ENCODE measurements at places on chromosomes 4 and X.

- no peak for DNase-seq
Observed at GRCh38 chrX:78029663-78030062, 60.2 kb upstream of the PGAM4 start.

DNA sequence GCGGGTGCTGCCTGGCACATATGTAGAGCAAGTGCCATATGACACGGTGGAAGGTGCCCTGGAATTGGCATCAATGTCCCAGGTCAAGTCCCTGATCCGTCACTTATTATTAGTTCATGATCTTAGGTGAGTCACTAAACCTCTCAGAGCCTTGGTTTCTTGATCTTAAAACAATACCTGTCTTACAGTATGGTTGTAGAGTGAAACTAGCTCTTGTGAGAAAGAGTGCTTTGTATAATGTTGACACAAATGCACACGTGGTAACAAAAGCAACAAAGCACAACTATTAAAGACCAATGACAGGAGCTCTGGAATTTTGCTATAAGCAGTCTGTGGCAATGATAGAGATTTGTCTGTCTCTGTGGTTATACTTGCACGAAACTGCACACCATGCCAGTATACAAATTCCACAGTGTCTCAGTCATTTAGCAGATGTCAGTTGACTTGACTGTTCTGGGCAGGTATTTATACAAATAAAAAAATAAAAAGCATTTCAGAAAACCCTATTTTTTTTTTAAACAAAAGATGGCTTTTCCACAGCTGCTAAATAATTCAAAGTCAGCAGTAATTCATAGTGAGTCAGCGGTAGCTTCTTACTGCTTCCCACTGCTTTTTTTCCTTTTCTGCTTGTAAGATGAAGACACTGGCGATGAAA is 19.7 kb upstream of the ACSL1 start:
- no peak for DNase-seq

- no peak for DNase-seq
Observed at GRCh38 chr4:1342003-1342402, 5.0 kb upstream of the UVSSA start.

GRCh38 chrX:119266364-119266995 is 30.4 kb downstream of the PGRMC1 start:
- no peak for DNase-seq

DNA sequence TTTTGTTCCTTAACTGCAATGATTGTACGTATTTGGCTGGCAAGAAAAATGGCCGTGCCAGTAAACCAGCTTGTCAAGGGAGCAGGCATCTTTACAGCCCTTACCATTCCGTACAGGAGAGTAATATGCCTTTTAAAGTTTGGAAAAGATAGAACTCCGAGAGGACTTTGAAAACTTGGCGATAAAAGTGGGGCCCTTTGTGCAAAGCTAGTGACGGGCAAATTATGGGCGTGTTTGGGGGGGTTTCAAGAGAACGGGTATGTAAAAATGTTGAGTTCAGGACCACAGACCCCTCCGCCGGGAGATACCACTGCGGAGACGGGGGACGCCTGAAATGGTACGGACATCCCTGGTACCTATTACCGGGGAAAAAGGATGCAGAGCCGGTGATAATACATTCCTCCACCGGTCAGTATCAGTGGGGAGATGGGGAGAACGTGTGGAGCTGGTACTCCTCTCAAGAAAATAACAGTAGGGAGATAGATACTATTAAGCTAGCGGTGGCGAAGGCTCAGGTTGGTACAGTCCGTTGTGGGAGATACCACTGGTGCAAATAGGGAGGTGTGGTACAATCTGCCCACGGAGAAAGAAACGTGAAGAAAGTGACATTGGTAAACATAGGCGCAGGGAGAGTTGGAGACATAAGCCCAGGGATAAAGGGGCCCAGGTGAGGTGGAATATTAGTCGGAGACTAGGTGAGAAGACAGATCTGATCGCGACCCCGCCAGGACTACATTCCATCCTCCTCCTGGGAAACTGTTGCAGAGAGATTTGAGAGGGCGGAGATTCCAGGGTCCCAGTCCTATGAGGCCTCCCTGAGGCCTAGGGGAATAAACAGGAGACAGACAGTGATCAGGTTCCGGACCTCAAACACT is 14.5 kb downstream of the SPACA5 start:
- peak; percentile 36 for DNase-seq

GRCh38 chrX:42530027-42530426 is 247.9 kb downstream of the PPP1R2C start:
- DNase-seq = no peak

DNA sequence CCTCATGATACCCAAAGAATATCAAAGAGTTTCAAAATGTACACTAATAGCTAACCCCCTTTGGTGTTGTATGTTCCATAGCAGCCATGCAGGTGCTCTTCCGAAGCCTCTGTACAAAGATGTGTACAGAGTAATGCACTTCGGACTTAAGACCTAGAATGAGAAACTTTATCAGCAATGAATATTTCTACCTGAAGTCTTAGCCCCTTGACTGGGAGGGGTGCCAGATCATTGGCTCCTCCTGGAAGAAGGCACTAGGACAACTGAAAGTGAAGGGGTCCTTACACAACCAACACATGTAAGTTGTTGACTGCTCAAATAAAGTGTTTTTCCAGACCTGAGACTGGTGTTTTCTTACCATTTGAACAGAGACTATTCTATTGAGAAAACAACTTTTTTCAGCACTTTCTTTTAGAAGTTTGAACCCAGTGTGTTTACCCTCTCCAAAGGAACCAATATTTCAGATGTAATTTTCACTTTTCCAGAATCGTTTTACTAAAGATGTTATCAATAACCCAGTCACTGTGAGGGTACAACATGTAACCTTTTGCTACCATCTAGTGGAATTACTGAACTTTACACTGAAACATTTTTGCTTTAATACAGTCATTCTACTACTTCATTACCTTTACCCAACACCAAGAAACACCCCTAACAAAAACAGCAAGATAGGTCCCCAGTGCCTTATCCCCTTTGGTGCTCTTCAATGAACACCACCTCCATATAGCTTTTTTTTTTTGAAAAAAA is 33.3 kb upstream of the PRDX4 start:
- DNase-seq = no peak

- DNase-seq = no peak
Observed at GRCh38 chr4:176387571-176387970, 67.8 kb downstream of the SPCS3 start.

DNA sequence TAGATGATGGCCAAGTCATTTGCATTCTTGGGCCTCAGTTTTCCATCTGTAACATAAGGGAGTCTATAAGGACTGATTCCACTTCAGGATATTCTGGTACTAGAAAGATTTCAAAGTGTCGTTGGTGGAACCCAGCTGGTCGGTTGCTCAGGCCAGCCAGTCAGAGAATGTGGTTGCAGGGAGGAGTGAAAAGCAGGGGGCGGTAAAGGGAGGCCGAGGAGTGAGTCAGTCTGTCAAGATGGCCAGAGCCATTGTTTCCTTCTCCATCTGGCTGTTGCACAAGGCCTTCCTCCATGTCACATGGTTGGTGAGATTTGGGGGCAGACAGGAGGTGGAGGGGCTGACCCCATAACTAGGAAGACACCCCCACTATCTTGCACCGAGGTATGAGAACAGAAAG is 38.2 kb downstream of the STARD8 start:
- no peak for DNase-seq

- DNase-seq = no peak
Observed at GRCh38 chrX:17377091-17377717, 2.2 kb downstream of the NHS start.

DNA sequence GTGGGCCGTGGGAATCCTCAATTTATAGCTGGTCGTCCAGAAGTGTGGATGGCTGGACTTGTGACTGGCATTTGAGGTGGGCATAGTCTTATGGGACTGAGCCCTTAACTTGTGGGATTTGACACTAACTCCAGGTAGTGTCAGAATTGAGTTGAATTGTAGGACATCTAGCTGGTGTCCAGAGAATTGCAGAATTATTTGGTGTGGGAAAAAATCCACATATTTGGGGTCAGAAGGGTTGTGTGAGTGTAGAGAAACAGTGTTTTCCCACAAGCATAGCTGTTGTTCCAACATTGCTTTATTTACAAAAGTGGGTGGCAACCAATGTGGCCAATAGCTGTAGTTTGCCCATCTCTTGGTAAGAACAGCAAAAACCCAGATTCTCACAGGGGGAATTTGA is 91.3 kb downstream of the MOSPD2 start:
- DNase-seq = no peak

DNA sequence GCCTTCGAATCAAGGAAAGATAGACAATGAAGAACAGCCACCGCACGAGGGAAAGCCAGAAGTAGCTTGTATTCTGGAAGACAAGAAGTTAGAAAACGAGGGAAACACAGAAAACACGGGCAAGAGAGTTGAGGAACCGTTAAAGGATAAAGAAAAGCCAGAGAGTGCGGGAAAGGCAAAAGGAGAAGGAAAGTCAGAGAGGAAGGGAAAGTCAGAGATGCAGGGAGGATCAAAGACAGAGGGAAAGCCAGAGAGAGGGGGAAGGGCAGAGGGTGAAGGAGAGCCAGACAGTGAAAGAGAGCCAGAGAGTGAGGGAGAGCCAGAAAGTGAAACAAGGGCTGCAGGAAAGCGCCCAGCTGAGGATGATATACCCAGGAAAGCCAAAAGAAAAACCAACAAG is 1.4 kb downstream of the TCEAL2 start:
- no peak for DNase-seq

DNA sequence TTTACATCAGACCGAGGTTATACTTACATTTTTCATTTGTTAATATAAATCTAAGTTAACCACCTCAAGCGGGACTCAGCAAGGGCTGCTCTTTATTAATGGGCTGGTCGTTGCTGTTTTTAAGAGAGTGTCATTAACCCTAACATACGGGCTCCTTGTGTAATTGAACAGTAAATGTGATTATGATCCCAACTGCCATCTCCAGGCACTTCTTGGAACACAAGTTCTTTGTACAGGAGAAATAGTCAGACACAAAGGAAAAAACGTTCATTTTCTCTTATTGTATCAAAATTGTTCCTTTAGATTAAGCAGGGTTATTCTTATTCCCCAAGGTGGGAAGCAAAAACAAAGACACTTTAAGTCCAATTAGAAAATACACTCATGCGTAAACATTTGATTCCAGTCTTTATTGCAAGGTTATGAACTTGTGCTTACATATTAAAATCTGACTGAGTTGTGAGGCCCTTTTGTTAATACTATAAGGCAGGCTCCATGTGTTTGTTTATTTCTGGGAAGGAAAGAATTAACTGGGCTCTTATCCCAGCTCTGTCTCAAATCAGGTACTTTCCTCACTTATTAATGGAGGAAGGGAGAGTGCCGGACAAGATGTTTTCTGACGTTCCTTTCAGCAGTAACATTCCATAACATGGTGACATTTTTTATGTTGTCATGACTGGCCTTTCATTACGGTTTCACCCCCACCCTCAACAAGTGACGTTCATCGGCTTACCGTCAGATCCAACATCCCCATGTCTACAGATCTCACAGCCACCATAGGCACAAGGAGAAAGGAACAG is 95.9 kb downstream of the RASL11B start:
- DNase-seq = no peak

GRCh38 chr4:100736641-100737451 is 219.0 kb upstream of the EMCN start:
- no peak for DNase-seq

GRCh38 chr4:179110356-179110755 is 1668.1 kb upstream of the AGA start:
- DNase-seq = no peak
